ENCODE measurements at places on chromosomes 2 and 18. TPM values are rescaled to one million over a fixed set of nuclear protein-coding genes. Genes with fewer than 3 reads are reported as not detected.

Gene LOXHD1
- 0.33 TPM for total RNA-seq

GRCh38 chr2:19850056-19851050 lies 51.4 kb downstream of the TTC32 start:
- no peak overlapping the region for H3K4me3 ChIP-seq
- no peak for DNase-seq
- H3K27ac ChIP-seq = no peak overlapping the region
- H3K36me3 ChIP-seq = no peaks in the 10 kb centered on the region
- no peaks in the 10 kb centered on the region for H3K27me3 ChIP-seq

GRCh38 chr18:59821983-59822382 lies 77.8 kb upstream of the PMAIP1 start:
- no peak overlapping the region for H3K4me3 ChIP-seq
- H3K36me3 ChIP-seq = no peaks in the 10 kb centered on the region
- no peak overlapping the region for H3K27ac ChIP-seq
- H3K27me3 ChIP-seq = peaks cover 38% of the 10 kb centered on the region
- no peak for DNase-seq

Gene TUBB8B
- 0.93 TPM for total RNA-seq

DNA sequence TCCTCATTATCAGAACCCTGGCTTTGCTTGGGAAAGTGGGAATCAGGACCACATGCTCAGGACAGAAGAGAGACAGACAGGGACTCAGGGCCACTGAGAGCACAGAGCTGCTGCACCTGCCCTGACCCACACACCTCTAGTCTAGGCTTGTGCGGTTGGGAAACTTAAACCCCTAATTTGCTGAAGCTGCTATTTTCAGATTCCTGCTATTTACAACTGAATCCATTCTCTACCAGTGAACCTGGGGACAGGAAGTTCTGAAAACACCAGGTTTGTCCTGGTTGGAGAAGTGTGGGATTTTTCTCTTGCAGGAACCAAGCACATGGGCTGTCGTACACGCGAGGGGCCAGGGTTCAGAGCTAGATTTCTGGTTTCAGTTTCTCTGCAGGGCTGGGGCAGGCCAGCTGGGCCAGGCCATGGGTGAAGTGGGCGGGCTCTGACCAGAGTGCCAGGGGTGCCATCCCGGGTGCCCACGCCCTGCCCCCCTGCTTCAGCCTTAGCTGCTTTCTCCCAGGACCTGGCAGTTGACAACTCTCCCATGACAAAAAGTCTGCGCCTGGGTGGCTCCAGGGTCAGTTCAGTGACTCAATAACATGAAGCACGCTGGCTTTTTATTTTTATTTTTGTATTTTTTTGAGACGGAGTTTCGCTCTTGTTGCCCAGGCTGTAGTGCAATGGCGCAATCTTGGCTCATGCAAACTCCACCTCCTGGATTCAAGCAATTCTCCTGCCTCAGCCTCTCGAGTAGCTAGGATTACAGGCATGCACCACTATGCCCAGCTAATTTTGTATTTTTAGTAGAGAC lies 51.3 kb upstream of the SLC1A4 start:
- H3K27me3 ChIP-seq = peaks cover 15% of the 10 kb centered on the region
- H3K27ac ChIP-seq = no peak overlapping the region
- no peak overlapping the region for H3K4me3 ChIP-seq
- no peaks in the 10 kb centered on the region for H3K36me3 ChIP-seq
- H3K4me1 ChIP-seq = no peaks in the 10 kb centered on the region

DNA sequence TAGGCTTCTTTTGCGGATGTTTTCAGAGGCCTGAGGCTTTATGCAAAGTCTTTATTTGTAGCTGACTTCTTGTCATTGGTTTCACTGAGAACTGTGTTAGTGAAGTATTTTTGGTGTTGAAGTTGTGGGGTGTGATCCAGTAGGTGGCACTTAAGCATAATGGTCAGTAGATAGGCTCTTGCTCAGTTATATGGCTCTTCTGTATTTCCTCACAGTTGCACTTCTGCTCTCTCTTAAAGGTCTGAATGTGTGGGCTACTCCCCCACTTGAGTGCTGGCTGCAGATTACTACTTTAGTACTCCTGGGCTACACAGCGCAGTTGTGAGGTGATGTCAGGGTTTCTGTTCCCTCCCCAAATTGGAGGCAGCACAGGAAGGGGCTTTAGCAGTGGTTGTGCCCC lies 133.8 kb upstream of the SCN7A start:
- DNase-seq = no peak
- peaks cover 13% of the 10 kb centered on the region for H3K4me1 ChIP-seq
- H3K36me3 ChIP-seq = peaks cover 36% of the 10 kb centered on the region
- H3K4me3 ChIP-seq = no peak overlapping the region

DNA sequence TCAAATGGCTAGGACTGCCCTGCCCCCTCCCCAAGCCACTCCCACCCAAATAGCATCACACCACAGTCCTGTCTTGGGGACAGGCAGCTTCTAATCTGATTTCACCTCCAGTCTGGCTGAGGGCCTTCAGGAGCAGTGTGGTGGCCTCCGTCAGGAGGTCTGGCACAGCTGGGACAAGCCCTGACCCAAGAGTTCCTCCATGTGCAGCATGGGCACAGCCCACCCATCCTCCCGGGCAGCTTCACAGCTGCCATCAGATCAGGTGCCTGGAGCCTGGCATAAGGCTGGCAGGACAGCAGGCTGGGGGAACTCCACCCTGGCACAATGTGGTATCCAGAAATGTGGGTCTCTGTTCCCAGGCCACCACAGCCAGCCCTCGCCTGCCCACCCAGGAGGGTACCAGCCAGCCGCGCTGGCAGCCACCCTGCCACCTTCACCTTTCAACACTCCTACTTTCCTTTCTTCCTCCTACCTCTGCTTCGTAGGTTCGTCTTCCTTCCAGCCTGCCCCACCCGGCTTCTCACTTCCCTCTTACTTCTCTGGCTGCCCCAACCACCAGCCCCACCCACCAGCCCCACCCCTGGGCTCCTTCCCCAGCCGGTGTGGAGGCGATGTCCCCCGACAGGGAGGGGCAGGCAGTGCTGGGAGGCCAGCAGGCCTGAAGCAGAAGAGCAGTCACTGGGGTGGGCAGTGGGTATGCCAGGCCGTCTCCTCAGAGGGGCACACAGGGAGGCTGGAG lies at the start of gene CAPG:
Gene CAPG, minus strand, starts transcription at position 522 of the 739 bp plus-strand sequence. CDS start 8,221 bp downstream, outside the sequence.
- H3K4me3 ChIP-seq = no peak within 1 kb of the TSS
- H3K36me3 ChIP-seq = no peaks in the 10 kb centered on the region
- no peaks in the 10 kb centered on the region for H3K27me3 ChIP-seq
- no peak for DNase-seq

- no peak overlapping the region for H3K27ac ChIP-seq
- DNase-seq = no peak
- H3K4me1 ChIP-seq = no peaks in the 10 kb centered on the region
Observed at GRCh38 chr2:184654945-184655344, 56.6 kb downstream of the ZNF804A start.

DNA sequence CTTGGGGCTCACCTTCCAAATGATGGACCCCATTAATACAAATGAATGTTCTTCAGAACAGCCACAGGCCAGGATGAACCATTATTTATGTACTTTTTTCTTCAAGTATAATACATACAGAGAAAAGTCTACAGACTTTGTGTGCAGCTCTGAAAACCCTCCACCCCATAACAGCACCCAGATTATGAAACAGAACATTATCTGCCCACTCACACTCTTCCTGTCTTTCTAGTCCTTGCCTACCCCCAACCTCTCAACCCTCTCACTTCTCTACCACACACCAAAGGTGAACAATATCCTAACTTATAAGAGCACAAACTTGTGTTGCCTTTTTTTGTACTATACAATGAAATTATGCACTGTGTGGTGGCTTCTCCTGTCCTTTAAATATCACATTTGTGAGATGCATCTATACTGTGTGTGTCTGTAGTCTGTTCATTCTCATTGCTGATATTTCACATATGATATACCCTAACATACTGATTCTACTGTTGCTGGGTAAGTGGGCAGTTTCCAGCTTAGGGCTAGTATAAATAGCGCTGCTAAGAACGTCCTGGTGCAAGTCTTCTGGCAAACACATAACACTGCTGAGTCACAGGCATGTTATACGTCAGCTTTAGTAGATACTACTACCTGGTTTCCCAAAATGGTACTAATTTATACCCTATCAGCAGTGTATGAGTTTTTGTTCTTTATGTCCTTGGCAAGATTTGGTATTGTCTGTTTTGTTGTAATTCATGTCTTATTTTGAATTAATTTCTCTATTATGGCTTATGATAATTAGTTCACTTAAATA lies 1.0 kb upstream of the NPHP1 start:
- DNase-seq = no peak
- H3K27ac ChIP-seq = peak overlapping the region; percentile 23
- peak overlapping the region; percentile 91 for H3K4me3 ChIP-seq
- no peaks in the 10 kb centered on the region for H3K36me3 ChIP-seq
- H3K4me1 ChIP-seq = peaks cover 8% of the 10 kb centered on the region

DNA sequence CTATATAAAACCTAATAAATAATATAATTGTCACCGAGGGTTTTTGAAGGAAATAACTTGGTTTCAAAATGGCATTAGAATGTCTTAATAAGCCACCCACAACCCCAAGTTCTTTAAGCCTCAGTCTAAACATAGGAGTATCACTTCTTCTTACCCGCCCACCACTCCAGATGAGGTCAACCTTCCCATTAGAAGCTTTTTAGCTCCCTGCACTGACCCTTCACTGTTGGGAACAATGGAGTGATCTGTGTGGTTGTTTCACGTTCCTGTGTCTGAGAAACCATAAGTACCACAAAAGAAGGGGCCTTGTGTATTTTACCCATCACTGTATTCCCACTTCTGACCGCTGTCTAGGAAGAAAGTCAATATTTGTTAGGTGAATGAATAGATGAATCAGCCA lies 326.3 kb upstream of the ZNF521 start:
- DNase-seq = no peak
- no peaks in the 10 kb centered on the region for H3K36me3 ChIP-seq
- no peak overlapping the region for H3K27ac ChIP-seq

Gene MAL
- not detected for total RNA-seq

DNA sequence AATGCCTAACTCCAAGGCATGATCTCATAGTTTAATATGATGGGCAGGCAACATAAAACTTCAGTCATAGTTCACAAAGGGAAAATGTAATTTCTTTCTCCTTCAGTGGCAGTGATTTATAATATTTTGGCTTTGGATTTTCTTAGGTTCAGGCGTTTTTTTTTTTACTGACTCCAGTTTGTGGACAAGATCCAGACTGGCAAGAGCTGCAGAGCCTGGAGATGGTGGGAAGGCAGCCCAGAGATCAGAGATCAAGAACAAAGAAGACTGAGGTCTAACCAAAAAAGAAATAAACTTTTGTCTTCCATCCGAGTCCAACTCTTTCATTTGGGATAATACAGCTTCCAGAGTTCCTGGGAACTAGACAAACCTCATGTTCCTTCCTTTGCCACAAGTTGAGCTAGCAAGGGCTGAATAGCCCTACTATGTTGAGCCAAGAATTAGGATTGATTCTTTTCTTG lies 215.3 kb upstream of the SETBP1 start:
- H3K4me1 ChIP-seq = peaks cover 26% of the 10 kb centered on the region
- no peaks in the 10 kb centered on the region for H3K36me3 ChIP-seq
- no peak overlapping the region for H3K4me3 ChIP-seq
- H3K27me3 ChIP-seq = no peaks in the 10 kb centered on the region
- DNase-seq = no peak

DNA sequence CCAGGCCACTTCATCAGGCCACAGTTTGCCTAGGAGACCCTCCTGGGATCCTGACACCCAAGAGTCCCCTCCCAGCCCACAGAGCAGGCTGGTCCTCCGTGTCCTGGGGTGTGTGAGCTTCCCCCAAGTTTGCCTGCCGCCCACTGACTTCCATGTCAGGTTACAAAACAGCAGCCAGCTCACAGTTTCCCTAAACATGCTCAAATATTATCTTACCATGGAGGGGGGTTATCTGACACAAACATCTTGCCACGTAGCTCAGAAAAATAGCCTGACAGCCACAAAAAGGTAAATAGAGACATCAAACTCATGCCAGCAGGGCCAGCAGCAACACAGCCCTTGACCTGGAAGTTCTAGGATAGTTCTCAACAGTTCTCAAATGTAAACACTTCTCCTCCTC lies 346.5 kb downstream of the TNS1 start:
- DNase-seq = no peak
- no peak overlapping the region for H3K4me3 ChIP-seq
- H3K27me3 ChIP-seq = peaks cover 4% of the 10 kb centered on the region
- no peaks in the 10 kb centered on the region for H3K36me3 ChIP-seq

DNA sequence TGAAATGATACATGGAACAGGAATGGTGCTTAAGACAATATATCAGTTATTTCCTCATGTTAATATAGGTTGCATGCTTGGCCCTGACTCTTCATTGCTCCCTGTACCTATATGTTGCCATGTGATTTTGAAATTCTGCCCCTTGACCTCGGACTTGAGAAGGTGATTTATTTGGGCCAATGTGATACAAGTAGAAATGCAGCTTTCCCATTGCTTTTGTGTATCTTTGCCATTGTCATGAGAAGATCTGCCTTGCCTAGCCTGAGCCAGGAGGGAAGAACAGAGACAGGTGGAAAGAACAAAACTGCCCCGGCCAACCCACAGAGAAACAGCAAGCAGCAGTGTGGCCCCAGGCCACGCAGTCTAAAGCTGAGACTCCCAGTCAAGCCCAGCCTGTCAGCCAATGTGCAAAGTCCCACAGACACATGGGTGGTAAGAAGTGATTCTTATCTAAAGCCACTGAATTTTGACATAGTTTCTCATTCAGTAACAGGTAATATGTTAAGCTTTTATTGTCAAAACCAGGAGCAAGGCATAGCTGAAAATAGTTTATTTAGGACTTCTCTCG lies 245.7 kb upstream of the RND3 start:
- H3K27me3 ChIP-seq = no peaks in the 10 kb centered on the region
- DNase-seq = no peak
- no peak overlapping the region for H3K4me3 ChIP-seq
- H3K27ac ChIP-seq = no peak overlapping the region

DNA sequence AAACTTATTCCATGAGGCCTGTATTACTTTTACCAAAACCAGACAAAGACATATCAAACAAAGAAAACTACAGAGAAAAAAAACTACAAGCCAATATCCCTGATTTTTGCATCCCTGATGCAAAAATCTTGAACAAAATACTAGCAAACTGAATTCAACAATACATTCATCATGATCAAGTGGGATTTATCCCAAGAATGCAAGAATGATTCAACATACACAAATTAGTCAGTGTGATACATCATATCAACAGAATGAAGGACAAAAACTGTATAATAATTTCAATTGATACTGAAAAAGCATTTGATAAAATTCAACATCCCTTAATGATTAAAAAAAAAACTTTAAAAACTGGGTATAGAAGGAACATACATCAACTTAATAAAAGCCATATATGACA lies 106.8 kb downstream of the SLC39A10 start:
- H3K27ac ChIP-seq = no peak overlapping the region
- DNase-seq = no peak
- no peaks in the 10 kb centered on the region for H3K4me1 ChIP-seq
- H3K36me3 ChIP-seq = peaks cover 17% of the 10 kb centered on the region
- no peaks in the 10 kb centered on the region for H3K27me3 ChIP-seq

GRCh38 chr2:224104668-224105386 lies 65.7 kb upstream of the SERPINE2 start:
- H3K36me3 ChIP-seq = no peaks in the 10 kb centered on the region
- H3K4me1 ChIP-seq = peaks cover 2% of the 10 kb centered on the region
- H3K27me3 ChIP-seq = no peaks in the 10 kb centered on the region
- no peak overlapping the region for H3K27ac ChIP-seq

Measured in progenitor cell of endocrine pancreas (in vitro differentiated cells).